ENCODE measurements at places on chromosomes 11 and 22.

DNA sequence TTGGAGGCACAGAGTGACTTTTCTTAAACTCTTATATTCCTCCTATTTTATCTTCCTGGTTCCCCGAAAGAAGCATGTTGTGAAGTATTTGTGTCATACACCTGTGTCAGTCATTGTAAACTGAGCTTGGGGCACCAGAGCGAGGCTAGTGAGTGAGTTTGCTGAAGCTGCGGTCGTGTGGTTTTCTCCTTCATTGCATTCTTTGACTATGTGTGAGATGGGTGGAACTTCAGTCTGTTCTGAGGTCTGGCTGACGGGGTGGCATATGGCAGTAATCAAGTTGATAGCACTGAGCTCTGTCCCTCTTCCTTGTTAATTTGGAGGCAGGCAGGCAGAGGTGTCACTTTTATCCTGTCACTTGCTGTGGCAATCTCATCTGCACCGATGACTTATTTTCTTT lies 4.2 kb downstream of the VPS26B start:
- DNase-seq = no peak

GRCh38 chr11:62770778-62771143 lies 435 bp upstream of the TAF6L start:
- no peak for DNase-seq

DNA sequence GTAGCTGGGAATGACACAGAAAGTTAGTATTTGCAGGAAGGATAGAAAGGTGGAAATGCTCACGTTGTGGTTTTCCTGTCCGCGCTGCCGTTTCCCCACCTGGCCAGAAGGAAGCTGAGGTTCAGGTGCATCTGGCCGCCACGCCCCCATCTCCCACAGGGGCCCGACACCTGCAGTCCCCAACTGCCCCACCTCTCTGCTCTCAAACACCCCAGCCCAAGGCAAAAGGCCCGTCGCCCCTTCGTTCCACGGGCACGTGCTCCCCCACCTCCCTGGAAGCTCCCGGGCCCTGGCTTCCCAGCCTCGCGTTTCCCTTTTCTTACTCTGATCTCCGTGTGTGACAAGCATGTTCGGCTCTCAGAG lies 985.1 kb downstream of the BRD1 start:
- no peak for DNase-seq

- DNase-seq = no peak
Observed at GRCh38 chr11:62816557-62816956, 11.3 kb upstream of the NXF1 start.

GRCh38 chr11:122173587-122173986 lies 57.6 kb upstream of the BLID start:
- DNase-seq = no peak

DNA sequence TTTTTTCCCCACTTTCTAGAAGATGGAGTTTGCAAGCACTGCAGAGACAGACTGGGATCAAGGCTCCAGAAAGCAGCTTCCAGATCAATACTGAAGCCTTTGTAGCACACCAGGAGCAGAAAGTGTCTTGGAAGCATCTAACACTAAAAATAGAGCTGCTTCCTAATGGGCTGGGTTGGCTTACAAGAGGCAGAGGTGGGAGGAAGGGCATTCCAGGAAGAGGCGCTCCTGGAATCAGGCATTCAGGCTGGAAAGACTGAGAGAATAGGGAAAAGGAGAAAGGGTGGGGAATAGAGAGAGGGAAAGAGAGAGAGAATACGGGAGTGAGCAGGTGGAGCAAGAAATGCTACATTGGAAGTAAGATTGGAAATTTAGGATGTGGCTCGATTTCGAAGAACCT lies 395.9 kb downstream of the OPCML start:
- no peak for DNase-seq

DNA sequence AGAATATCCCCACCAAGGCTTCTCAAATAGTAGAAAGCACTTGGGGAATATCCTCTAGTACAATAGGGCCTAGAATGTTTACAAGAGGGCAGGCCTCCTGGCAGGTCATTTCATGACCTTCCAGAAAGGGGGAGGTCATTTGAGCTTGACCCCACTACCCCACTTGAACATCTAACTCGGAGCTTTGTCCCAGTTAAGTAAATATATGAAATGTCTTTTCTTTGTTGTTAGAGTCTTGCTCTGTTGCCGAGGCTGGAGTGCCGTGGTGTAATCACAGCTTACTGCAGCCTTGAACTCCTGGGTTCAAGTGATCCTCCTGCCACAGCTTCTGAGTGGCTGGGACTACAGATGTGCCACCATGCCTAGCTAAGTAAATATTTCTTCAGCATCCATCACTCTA lies 108.4 kb downstream of the ABTB2 start:
- no peak for DNase-seq

DNA sequence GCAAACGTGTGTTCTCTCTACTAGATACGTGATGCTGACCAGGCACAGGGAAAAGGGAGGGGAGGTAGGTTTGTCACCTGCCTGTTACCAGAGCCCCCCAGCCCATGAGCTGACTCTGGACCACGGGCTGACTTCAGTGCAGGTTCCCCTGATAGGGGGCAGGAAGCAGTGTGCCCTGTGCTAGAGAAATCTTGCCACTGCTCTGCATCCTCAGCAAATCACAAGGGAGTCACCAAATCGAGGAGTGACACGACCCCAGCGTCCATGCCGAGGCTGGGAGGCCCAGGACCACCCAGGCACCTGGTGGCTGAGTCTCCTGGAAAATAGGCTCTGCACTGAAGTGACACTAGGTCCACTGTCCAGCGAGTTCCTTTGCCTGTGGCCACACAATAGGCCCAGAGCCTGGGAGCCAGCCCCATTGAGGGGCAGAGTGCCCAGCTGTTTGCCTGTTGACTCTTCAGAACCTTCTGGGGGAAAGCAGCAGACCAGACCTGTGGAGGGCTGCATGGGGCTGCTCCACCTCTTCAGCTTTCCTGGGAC lies 99.3 kb downstream of the CTTN start:
- no peak for DNase-seq

GRCh38 chr11:120217941-120218694 lies 7.3 kb downstream of the OAF start:
- DNase-seq = no peak

GRCh38 chr11:71179877-71180605 lies 72.3 kb downstream of the SHANK2 start:
- no peak for DNase-seq

- DNase-seq = no peak
Observed at GRCh38 chr11:94708176-94708575, 60.0 kb upstream of the AMOTL1 start.

DNA sequence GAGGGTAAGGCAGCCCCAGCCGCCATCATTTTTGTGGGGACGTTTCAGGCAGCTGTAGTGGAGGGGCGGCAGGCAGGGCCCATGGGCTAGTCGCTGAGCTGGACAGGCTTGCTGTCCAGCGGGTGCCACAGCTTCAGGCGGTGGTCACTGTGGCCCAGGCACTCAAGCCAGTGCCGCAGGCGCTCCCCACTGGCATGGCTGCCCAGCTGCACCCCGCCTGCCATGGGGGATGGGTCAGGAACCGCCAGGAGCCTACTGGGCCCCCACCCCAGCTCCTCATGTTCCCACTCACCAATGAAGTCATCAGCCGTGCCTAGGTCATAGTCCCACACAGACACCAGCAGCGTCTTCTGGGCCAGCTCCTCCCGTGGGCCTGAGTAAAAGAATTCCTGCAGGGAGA lies 6.0 kb downstream of the NDUFV1 start:
- no peak for DNase-seq

- DNase-seq = no peak
Observed at GRCh38 chr22:41048791-41049717, 43.3 kb upstream of the EP300 start.

DNA sequence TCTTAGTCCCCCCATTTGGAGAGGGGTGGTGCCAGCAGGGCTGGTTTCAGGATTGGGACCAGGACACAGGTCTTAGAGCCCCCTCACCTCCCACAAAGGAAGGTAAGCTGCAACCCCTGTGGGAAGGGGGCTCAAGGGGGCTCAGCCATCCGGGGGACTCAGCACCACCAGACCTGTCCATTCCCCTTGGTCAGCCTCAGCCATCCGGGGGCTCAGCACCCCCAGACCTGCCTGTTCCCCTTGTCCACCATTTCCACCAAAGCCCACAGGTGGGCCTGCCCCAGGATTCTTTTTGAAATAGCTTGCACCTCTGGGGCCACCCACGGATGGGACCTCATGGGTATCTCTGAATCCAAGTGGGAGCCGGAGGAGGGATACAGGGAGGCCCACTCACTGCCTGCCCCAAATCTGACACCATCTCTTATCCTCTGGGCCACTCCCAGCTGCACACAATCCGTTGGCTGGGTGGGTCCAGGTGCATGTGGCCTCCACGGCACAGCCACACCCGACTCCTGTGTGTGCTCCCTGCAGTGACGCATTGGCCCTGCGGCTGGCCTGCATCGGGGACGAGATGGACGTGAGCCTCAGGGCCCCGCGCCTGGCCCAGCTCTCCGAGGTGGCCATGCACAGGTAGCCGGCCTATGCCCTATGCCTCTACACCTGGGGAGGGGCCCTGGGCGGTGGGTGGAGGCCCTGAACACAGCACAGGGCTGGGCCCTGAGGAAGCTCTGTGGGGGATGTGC lies 15.9 kb downstream of the MCAT start:
- DNase-seq = no peak

DNA sequence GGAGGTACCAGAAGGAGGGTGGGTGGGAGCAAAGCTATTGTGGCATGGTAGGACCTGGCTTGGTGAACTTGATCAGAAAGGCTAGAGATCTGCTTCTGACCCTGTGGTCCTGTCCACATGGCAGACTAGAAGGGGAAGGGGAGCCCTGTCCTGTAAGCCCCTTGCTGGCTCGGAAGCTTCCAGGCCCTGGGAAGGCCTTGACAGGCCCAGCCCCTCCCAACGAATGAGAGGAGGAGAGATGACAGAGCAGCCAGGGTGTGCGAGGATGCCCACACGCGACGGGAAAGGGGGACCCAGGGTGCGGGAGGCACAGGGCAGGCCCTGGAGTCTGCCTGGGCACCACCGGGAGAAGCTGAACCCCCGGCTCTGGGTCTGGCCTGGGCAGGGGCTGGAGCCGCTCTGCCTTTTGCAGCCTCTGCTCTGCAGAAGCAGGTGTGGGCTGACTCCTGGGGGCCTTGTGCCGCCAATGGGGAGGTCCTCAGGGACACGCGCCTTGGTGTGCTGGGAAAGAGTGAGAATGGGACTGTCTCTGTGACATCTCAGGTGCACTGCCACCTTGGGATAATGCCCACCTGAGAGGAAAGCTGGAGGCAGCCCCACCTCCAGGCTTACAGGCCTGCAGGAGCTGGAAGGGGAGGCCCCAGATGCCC lies 1447.5 kb downstream of the BRD1 start:
- no peak for DNase-seq

DNA sequence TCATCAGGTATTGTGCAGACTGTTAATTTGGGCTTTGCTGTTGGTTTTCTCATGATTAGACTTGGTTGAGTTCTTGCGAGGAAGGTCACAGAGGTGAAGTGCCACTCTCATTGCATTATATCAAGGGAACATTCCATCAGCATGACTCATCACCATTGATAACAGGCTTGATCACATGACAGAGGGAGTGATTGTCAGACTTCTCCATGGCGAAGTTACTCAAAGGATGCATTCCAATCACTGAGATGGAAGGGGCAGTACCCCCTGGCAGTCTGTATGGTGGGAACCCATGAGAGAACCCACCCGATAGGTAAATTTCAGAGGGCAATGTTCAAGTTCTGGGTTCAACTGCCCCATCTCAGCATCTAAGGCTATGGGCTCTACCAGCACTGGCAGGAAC lies 19.4 kb upstream of the P2RY2 start:
- DNase-seq = no peak

- DNase-seq = no peak
Observed at GRCh38 chr11:112247201-112247600, 13.5 kb downstream of the PLET1 start.

- DNase-seq = no peak
Observed at GRCh38 chr11:68040957-68041591, 2.2 kb downstream of the TCIRG1 start.

- no peak for DNase-seq
Observed at GRCh38 chr11:579830-580601, 3.7 kb downstream of the PHRF1 start.

GRCh38 chr11:47917599-47918369 lies 62.6 kb upstream of the PTPRJ start:
- no peak for DNase-seq

DNA sequence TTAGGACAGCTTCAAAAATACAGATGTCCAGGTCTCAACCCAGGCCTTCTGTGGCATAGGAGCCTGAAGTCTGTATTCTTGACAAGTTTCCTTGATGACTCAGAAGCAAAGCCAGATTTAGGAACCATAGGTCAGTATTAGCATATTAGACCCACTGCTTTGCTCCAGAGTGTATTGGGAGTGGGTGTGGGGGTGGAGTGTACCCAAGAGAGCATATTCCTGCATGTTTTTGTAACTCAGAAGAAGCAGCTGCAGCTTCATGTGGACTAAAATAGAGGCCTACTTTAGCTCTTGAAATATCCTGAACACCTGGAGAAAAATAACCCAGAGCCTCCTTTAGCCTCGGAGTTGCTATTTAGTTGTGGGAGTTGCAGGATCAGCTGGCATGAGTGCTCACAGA lies 106.7 kb downstream of the CCDC81 start:
- no peak for DNase-seq

DNA sequence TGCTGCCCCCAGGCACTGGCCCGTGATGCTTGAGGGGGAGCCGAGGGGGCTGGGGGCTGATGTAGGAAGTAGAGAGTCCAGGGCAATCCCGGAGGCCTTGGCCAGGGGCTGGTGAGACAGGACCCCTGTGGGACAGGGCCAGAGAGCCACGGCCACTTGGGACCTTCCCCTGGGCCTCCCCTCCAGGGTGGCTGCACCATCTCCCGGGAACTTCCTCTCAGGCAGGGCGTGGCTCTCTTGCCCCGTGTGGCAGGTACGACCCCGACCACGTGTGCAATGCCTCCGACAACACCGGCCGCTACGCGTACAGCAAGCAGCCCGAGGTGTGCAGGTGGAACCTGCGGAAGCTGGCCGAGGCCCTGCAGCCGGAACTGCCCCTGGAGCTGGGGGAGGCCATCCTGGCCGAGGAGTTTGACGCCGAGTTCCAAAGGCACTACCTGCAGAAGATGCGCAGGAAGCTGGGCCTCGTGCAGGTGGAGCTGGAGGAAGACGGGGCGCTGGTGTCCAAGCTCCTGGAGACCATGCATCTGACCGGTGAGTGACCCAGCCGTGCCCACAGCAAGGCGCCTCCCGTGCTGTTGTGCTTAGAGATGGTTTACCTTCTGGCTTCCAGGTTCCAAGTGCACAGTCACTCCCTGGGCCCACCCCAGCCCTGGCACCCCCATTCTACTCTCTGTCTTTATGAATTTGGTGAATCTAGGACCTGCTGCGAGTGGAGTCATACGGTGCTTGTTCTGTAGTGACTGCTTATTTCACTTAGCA lies 9.7 kb downstream of the SELENOO start:
- DNase-seq = no peak
